ENCODE measurements at places on chromosomes 7 and 10. TPM values are rescaled to one million over a fixed set of nuclear protein-coding genes. Genes with fewer than 3 reads are reported as not detected.

Gene FGL2
- total RNA-seq, result 1.0 TPM

Gene NEUROD6
- not detected for total RNA-seq

Gene UFSP1
- 1.8 TPM for total RNA-seq

Gene GNAT3
- not detected for total RNA-seq

Gene MBL2
- total RNA-seq, result not detected

Gene PVRIG
- 43.9 TPM for total RNA-seq

DNA sequence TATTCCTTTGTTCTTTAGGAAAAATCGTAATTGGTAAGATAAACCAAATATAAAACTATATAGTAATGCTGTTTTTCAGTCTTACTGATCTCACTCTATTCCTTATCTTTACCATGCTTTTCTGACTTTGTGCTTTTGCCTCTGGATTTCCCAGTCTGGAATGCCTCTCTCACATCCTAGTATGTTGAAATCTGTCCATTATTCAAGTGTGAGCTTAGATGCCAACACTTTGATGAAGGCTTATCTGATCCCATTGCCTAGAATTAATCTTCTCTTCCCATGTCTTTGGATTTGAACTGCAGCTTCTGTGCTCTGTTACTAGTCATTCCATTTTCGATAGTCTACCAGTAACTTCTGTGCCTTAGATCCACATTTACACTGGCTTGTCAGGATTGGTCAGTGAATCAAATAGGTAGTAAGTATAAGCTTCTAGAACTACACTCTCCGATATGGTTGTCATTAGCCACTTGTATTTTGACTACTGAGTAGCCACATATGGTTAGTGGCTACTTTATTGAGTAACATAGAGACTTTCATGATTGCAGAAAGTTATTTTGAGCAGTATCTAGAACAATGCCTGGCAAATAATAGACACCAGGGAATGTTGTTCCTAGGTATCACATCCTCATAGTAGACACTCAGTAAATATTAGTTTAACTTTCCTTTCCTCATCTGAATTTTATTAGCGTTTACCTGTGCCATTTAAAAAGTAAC is 92.9 kb downstream of the BMPR1A start:
- no peaks in the 10 kb centered on the region for H3K4me1 ChIP-seq
- no peak for DNase-seq
- H3K27me3 ChIP-seq, result no peaks in the 10 kb centered on the region
- no peak overlapping the region for H3K4me3 ChIP-seq

GRCh38 chr7:127571741-127572505 is 13.5 kb downstream of the GCC1 start:
- H3K27ac ChIP-seq, result no peak overlapping the region
- H3K4me3 ChIP-seq, result no peak overlapping the region
- peaks cover 19% of the 10 kb centered on the region for H3K36me3 ChIP-seq
- no peaks in the 10 kb centered on the region for H3K27me3 ChIP-seq
- no peak for DNase-seq

DNA sequence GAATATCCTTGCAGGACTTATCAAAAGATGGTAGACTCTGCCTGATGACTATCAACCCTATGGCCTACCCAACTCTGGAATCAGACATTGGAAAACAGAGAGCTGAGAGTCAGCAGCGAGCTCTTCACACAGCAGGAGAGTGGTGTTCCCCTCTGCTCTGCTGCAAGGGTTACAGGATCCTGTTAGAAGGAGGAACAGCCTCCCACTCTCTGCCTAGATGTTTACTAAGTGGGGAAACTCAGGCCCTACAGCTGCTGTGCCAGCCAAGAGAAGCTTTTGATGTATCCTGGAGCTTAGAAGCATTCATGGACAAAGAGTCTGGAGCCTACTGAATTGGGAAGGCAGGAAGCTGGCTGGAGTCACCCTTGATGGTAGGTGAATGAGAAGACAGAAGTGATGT is 104.6 kb downstream of the ABLIM1 start:
- DNase-seq, result no peak
- H3K36me3 ChIP-seq, result peaks cover 7% of the 10 kb centered on the region
- H3K27me3 ChIP-seq, result no peaks in the 10 kb centered on the region
- H3K4me1 ChIP-seq, result peaks cover 7% of the 10 kb centered on the region

GRCh38 chr7:28921822-28922221 is 36.3 kb downstream of the TRIL start:
- H3K27ac ChIP-seq, result no peak overlapping the region
- H3K36me3 ChIP-seq, result no peaks in the 10 kb centered on the region
- peaks cover 13% of the 10 kb centered on the region for H3K4me1 ChIP-seq
- H3K4me3 ChIP-seq, result no peak overlapping the region
- H3K27me3 ChIP-seq, result peaks cover 10% of the 10 kb centered on the region

DNA sequence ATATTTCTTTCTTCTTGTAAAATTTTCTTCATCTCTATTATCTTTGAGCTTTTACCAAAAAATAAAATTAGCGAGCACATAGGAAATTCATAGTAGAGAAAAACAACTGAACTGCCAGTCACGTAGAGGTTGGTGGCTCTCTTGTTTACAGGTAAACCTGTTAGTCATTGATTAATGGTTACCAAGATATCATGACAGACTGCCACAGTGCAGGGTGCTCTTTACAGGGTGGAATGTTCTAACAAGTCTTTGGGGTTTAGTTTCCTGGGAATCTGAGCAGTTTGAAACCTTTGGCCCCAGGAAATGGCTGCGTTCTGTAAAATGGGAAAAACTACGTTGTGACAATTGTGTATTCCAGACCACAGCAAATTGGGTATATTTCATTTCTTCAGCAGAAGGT is 407.3 kb upstream of the ADARB2 start:
- H3K27ac ChIP-seq, result no peak overlapping the region
- DNase-seq, result no peak
- peaks cover 24% of the 10 kb centered on the region for H3K27me3 ChIP-seq
- H3K4me1 ChIP-seq, result no peaks in the 10 kb centered on the region
- H3K4me3 ChIP-seq, result no peak overlapping the region

GRCh38 chr7:29296421-29296820 is 101.8 kb downstream of the CHN2 start:
- H3K27ac ChIP-seq, result no peak overlapping the region
- H3K4me3 ChIP-seq, result no peak overlapping the region
- H3K36me3 ChIP-seq, result no peaks in the 10 kb centered on the region
- DNase-seq, result no peak
- H3K4me1 ChIP-seq, result no peaks in the 10 kb centered on the region
- no peaks in the 10 kb centered on the region for H3K27me3 ChIP-seq

- H3K4me1 ChIP-seq, result no peaks in the 10 kb centered on the region
- no peak overlapping the region for H3K4me3 ChIP-seq
- peaks cover 10% of the 10 kb centered on the region for H3K36me3 ChIP-seq
- no peak overlapping the region for H3K27ac ChIP-seq
- H3K27me3 ChIP-seq, result no peaks in the 10 kb centered on the region
Observed at GRCh38 chr7:110187877-110188554, 902.9 kb upstream of the LRRN3 start.

- H3K27ac ChIP-seq, result no peak overlapping the region
- no peak overlapping the region for H3K4me3 ChIP-seq
- H3K4me1 ChIP-seq, result peaks cover 8% of the 10 kb centered on the region
Observed at GRCh38 chr7:16455591-16455990, 9.9 kb downstream of the SOSTDC1 start.

- DNase-seq, result no peak
- H3K27ac ChIP-seq, result no peak overlapping the region
- H3K36me3 ChIP-seq, result peaks cover 18% of the 10 kb centered on the region
- H3K4me1 ChIP-seq, result peaks cover 59% of the 10 kb centered on the region
- H3K4me3 ChIP-seq, result no peak overlapping the region
Observed at GRCh38 chr10:50545846-50546245, 77.9 kb downstream of the SGMS1 start.

DNA sequence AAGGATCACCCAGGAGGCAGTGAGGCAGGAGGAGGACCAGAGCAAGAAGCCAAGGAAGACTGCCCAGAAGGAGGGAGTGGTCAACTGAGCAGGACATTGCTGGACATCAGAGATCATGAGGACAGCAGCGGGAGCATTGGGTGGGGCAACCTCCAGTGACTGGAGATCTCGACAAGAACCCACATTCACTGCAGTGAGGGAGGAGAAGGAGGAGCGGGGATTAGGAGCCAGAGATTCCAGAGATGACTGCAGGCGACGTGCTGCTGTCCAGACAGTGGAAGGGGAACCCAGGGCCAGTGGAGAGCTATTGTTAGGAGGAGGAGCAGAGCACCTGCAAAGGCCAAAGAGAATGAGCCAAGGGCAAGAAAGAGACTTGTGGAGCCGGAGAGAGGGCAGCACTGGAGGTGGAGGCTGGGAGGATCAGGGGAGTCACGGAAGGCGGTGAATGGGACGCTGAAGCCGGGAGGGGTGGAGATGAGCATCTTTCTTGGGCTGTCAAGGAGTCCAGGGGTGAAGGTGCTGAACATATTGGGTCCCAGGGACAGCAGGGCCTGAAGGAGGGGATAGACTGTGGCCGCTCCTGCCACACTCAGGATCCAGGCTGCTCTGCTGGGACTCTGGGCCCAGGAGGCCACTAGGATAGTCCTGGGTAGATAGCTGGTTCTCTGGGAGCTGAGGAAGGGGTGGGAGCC is 140.1 kb upstream of the UNC5B start:
- no peak overlapping the region for H3K27ac ChIP-seq
- DNase-seq, result no peak
- peaks cover 9% of the 10 kb centered on the region for H3K27me3 ChIP-seq
- H3K36me3 ChIP-seq, result no peaks in the 10 kb centered on the region
- no peaks in the 10 kb centered on the region for H3K4me1 ChIP-seq
- no peak overlapping the region for H3K4me3 ChIP-seq

DNA sequence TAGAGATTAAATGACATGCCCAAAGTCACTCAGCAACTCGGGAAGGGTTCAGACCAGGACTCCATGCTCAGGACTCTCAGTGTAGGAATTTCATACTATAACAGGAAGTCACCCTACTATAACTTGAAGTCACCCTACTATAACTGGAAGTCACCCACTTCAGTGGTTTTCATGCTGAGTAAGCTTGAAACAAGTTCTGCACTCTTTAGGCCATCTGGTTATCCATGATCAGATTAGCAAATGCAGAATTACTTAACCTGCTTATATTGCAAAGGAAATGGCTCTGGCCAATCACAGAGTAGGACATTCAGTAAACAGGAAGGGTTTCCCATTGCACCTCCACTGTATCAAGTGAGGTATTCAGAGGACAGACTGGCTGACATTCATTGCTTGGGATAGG is 1240.4 kb downstream of the GATA3 start:
- peaks cover 8% of the 10 kb centered on the region for H3K4me1 ChIP-seq
- H3K4me3 ChIP-seq, result peak overlapping the region; percentile 16
- DNase-seq, result no peak

- H3K27me3 ChIP-seq, result peaks cover 45% of the 10 kb centered on the region
- no peaks in the 10 kb centered on the region for H3K36me3 ChIP-seq
- H3K27ac ChIP-seq, result no peak overlapping the region
- H3K4me3 ChIP-seq, result no peak overlapping the region
- DNase-seq, result no peak
- H3K4me1 ChIP-seq, result no peaks in the 10 kb centered on the region
Observed at GRCh38 chr7:143047326-143047725, 4.8 kb upstream of the OR6V1 start.

DNA sequence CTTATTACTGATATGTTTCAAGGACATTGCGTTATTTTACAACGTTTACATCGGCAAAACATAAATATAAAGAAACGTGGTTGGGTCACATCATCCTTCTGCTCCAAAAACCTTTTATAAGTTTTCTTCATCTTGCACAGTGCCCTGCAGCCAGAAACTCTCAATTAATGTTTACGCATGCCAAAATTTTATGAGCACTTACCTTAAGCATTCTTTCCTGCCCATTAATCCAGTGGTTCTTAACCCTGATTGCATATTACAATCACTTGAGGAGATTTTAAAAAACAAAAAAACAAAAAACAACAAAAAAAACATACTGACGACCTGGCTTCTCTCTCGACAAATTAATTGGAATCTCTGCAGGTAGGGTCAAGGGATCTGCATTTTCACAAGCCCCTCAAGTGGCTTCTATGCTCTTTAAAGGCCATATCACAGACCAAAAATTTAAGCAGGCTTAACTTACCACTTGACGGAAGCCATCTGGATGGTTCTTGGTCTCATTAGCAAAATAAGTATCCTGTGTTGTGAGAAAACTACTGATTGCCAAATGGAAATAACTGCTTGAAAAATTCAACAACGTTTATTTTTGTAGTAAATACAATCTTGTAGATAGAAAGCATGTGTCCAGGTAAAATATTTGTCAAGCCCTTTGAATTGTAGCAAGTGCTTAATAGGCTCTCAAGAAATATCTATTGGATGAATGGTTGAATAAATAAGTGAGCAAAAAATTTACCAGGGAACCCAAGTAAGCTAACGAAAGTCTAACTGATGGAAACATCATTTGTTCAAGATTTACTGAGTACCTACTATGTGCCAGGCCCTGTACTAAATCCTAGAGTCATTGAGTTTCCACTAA is 30.9 kb upstream of the SLC16A12 start:
- H3K27ac ChIP-seq, result no peak overlapping the region
- H3K4me1 ChIP-seq, result no peaks in the 10 kb centered on the region
- no peaks in the 10 kb centered on the region for H3K36me3 ChIP-seq

DNA sequence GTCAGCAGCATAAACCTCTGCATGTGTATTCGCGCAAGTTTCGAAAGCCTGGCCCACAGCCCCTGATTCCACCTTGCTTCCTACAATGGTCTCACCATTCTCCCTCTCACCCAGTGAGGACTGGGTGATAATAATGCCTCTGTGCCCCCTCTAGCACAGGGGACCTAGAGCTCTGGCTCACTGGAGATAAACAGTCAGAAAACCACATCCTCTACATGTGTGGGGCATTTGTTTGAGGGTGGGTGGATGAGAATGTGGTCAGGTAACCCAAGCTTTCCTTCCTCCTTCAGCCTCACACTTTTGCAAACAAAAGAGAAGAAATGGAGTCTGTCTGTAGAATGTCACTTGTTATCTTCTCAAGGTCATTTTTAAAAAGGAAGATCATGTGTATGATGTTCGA is 373.5 kb downstream of the KCNMA1 start:
- peaks cover 45% of the 10 kb centered on the region for H3K4me1 ChIP-seq
- peak overlapping the region; percentile 68 for H3K4me3 ChIP-seq
- DNase-seq, result no peak
- H3K27ac ChIP-seq, result peak overlapping the region; percentile 42
- no peaks in the 10 kb centered on the region for H3K36me3 ChIP-seq
- no peaks in the 10 kb centered on the region for H3K27me3 ChIP-seq

- no peaks in the 10 kb centered on the region for H3K36me3 ChIP-seq
- peaks cover 16% of the 10 kb centered on the region for H3K27me3 ChIP-seq
- peaks cover 6% of the 10 kb centered on the region for H3K4me1 ChIP-seq
- H3K4me3 ChIP-seq, result peak overlapping the region; percentile 68
Observed at GRCh38 chr10:75432176-75432575, 752 bp downstream of the LRMDA start.

GRCh38 chr10:102300278-102300843 is 55.0 kb downstream of the GBF1 start:
- H3K27ac ChIP-seq, result peak overlapping the region; percentile 11
- H3K4me1 ChIP-seq, result peaks cover 14% of the 10 kb centered on the region
- DNase-seq, result no peak
